GM10248 (cell line): ENCODE measurements at places on chromosomes 12 and 14.

- peak; percentile 18 for DNase-seq
Measured at GRCh38 chr12:89427508-89428156, 75.3 kb upstream of the DUSP6 start.

- no peak for DNase-seq
Measured at GRCh38 chr12:18139254-18139653, 49.3 kb upstream of the RERGL start.

DNA sequence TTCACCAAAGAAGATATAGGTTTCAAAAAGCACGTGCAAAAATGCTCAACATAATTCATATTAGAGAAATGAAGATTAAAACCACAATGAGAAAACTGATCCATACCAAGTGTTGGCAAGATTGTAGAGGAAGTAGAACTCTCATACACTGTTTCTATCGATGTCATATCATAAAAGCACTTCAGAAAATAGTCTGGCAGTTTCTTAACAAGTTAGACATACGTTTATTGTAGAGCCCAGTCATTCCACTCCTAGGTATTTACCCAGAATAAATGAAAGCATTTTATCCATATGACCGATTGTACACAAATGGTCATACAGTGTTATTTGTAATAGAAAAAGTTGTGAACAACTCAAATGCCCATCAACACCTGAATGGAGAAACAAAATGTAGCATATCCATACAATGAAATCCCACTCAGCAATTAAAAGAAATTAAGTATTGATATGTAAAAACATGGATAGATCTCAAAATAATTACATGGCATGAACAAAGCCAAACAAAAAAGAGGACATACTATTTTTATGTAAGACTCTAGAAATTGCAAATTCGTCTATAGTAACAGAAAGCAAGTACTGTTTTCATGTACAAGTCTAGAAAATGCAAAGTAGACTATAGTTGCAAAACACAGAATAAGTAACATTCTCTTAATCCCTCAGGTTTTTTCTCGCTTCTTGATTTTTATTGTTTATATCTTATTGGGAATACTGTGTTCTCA lies 41.0 kb downstream of the USP15 start:
- no peak for DNase-seq

DNA sequence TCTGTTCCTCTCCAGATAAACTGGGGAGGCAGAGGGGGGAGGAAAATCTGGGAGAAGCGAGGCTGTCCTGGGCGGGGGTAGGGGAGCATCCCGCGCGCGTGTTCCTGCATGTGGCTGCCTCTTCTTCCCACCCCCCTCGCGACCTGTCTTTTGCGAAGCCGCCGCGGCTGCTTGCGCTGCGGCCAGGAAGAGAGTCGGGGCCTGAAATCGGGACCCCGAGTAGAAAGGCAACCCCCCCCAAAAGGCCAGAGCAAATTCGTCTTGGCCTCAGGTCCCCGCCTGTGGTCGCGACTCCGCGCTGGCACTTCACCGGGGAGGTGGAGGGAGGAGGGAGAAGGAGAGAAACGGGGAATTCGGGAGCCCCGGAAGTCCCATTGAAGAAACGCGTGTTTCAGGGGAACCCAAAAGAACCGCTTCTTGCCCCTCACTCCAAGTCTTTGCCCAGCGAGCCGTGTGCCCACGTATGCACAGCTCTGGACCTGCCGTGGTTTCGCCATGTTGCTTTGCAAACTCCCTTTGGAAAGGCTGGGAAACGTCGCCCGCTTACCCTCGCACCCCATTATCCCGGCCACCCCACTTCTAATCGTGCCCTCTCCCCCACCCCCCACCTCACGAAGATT lies 944 bp downstream of the CCND2 start:
- DNase-seq = no peak

GRCh38 chr14:93803408-93804318 lies 15.4 kb upstream of the PRIMA1 start:
- DNase-seq = no peak

DNA sequence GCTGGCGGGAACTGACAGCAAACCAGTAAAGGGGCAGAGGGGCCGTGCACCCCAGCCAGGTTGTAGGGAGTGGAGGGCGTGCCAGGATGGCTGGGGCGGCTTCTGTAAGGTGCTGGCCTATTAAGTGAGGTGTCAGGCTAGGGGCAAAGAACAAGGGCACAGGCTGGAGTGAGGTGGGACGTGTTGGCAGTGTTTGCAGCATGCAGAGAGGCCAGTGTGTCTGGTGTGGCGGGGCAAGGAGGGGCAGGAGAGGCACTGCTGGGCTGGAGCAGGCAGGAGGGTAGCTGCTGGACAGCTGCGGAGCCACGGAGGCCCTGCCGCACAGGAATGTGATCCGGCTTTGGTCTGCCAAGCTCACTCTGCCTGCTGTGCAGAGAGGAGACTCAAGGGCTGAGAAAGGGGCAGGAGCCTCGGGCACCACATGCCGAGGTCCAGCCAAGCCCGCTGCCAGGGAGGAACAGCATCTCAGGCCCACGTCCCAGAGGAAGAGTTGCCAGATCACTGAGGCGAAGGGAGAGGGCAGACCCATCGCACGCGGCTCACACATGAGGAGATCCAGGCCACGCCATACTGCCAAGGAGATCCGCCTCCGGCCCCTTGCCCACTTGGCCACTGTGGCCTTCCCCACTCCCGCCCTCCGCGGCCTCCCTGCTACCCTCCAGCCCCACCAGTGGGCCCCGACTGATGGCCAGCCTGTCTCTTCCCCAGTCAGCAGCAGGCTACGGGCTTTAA lies 46.8 kb downstream of the AMN start:
- no peak for DNase-seq

DNA sequence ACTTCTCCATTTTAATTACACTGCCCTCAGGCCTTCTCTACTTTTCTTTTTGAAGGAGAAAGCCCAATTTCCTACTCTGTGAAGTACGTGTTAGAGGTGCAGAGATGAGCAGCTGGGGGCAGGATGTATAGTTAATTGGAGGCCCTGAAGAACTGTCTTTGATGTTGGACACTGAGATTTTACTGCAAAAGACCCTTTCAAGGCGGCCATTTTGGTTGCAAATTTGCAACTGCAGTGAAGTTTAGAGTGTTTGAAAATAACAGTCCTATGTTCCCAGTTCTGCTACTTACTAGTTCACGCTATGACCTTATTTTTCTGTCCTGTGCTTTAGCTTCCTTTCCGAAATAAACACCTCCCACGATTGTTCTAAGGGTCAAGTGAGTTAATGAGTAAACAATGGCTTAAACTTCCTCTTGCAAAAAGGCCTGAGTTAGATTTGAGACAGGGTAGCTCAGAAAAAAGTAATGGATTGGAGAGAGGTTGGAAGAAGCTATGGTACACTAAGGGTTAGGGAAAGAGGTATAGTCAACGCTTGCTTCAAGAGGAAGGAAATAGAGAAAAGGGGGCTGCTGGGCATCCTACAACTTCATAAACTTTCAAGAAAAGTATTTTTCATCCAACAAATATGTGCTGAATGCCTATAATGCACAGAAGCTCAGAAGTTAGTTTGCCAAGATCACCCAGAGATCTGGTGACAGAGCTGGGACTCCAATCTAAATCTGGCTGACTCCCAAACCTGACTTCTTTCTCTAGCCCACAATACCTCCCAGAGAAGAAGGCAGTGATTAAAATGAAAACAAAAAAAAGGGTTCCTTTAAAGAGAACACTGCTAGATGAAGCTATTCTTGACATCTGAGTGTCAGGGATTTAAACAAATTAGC lies 26.4 kb upstream of the DICER1 start:
- peak; percentile 49 for DNase-seq

- no peak for DNase-seq
Measured at GRCh38 chr14:104148433-104149277, 10.3 kb downstream of the KIF26A start.

DNA sequence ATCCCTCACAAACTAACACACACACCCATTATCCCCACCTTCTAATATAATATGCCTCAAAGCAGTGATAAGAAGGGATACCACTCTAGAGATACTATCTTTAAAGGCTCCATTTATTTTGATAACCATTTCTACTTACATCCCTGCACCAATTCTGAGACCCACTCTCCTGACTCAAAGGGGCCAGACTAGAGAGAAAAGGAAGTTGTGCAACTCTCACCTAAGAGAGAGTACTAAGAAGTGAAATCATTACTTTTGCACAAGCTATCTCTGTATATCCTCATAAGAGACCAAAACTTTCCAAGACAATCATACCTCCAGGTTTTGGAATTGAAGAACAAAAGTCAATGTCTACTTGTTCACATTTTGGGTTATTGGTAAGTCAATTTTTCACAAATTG lies 45.4 kb upstream of the USP15 start:
- no peak for DNase-seq

DNA sequence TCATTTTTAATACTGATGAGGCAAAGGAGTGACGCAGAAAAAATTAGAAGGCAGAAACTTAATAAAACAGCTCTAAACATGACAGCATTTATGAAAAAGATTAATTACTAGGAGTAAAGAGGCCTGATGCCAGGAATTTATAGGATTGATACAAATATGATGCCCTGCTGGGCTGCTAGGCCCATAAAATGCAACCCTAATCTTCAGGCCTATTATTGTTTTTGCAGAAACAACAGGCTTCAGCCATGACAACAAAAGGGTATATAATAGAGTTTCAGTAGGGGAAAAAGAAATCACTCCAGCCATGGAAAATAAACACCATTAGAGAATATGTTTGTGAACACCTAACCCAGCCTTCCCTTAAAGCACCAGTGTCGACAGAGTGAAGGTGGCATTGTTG lies 50.6 kb downstream of the OTX2 start:
- DNase-seq = no peak

DNA sequence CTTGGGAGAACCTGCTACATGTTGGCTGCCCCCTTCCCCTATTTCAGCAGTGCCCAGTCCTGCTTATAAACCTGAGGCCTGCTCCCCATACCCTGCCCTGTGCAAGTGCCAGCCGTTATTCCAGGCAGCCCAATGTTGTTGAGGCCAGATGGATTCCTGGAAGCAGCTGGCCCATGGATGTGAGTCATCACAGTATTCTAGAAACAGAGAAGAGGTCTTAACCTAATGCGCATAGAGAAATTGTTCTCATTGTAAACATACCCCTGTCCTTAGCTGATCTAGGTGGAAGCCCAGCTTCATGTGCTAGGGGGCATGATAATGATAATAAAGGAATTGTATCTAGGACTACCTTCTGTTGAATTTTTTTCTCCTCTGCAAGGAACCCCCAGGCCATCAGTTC lies 69.7 kb downstream of the TSPAN11 start:
- DNase-seq = no peak

- DNase-seq = no peak
Measured at GRCh38 chr14:24846261-24846660, 203.7 kb downstream of the STXBP6 start.

GRCh38 chr12:89235189-89235993 lies 116.9 kb downstream of the DUSP6 start:
- no peak for DNase-seq

- DNase-seq = no peak
Measured at GRCh38 chr12:81699551-81699950, 59.6 kb downstream of the PPFIA2 start.

DNA sequence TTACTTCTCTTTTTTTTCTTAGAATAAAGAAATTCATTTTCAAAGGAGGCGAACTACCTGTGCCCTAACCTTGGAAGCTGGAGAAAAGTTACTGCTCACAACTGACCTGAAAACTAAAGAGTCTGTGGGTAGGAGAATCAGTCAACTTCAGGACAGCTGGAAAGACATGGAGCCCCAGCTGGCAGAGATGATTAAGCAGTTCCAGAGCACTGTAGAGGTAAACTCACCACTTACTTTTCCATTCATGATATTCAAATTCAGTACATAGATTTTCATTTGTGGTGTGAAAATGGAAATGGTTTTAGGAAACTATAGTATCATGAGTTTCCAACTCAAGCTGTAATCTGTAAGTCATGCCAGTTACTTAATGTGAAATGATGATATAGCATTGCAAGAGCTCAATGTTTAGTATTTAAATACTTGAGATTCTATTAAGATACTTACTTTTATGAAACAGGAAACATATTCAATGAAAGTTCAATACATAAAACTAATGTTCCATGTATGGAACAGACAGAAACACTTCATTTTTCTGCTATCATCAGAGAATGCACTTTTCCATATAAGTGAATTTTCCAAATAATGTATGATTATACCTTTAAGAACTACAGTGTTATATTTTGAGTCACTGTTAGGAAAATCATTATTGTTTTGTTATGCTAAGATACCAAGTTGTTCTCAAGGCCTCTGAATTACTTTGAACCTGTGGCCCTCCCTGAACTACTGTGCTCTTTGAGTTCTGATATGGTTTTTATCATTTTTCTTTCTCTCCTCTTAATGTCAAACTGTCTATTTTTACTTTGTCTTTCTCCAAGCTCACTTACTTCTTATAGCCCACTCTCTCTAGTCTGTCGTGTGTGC lies 119.0 kb downstream of the ESR2 start:
- no peak for DNase-seq

- DNase-seq = peak; percentile 83
Measured at GRCh38 chr14:77641534-77642341, 25.3 kb upstream of the SPTLC2 start.

DNA sequence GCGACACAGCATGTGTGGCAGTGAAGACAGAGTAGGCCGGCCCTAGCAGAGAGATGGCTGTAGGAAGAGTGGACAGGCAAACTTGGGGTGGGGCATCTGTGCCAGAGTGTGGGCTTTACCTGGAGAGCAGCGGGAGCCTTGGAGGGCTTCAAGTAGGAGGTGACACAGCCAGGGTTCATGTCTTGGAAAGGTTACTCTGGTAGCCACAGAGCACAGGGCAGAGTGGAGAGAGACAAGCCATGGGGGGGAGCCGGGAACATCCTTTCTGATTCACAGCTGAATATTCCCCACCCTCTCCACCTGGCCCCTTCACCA lies 53.5 kb upstream of the DIO3 start:
- no peak for DNase-seq

DNA sequence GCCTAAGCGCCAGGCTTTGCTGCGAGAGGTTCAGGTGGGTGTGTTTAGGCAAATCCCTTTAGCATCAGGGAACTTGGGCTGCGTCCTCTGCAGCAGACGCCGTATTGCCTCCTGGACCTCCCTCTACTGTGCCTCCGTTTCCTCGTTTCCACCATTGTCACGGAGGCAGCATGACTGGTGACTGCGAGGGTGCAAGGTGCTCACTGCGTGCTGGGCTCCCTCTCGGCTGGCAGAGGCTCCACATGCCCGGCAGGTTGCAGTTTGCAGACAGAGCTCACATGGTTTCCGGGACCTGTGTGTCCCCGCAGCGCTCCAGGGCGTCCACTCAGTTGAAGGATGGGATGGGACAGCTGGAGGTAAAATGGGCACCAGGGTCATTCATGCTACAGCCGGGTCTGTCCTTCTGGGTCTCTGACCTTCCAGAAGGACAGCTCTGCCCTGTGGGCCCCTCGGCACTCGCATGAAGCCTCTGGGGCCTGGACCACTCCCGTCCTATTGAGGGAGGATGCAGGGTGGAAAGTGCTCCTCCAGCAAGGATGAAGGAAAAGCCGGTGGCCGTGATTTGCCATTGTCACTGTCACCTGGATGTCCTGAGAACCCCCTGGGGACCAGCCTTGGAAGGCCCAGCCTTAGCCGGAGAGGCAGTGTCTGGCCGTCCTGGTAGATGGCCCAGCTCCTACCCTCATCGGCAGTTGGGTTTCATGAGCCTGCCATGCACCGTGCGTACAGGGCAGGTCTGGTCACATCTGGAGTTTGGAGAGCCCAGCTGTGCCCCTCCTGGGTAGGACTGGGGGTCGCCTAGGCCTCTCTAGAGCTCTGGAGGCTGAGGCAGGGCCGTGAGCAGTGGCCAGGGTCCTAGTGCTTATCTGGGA lies 146.5 kb downstream of the KIF26A start:
- no peak for DNase-seq

GRCh38 chr12:43425361-43425760 lies 126.6 kb downstream of the ADAMTS20 start:
- DNase-seq = no peak

GRCh38 chr14:37579274-37579673 lies 15.8 kb downstream of the FOXA1 start:
- DNase-seq = no peak
